Stimulated activated CD4-positive, alpha-beta T cell treated with anti-CD3 and anti-CD28 coated beads, Interleukin-1b, Interleukin-23, amount 100 ng/mL, for 1 hour (primary cell): ENCODE measurements at places on chromosomes 1 and 21.

DNA sequence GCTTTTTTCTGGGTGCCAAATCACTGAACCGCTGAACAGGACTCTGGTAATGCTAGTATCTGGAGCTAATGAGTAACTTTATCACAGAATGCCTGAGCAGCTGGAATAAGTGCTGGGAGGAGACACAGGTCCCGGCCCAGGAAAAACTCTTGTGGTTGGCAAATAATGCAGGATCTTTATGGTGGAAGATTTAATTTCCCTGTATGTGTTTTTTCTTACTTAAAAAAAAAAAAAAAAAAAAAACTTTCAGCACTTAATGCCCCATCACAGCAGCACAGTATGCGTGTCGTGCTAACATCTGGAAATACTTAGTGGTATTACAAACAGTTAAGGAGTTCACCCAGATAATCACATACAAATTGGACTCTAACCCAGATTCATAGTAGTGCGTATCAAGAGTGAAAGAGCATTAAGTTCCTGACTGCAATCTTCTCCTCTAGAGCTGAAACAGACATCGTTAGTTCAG lies 220.7 kb downstream of the TOMM20 start:
- no peak for DNase-seq

- no peak for DNase-seq
Measured at GRCh38 chr1:19799230-19800075, at the start of gene TMCO4. Gene TMCO4 (minus strand): TSS chr1:19799916. CDS start chr1:19780758, 19,158 bp downstream.

DNA sequence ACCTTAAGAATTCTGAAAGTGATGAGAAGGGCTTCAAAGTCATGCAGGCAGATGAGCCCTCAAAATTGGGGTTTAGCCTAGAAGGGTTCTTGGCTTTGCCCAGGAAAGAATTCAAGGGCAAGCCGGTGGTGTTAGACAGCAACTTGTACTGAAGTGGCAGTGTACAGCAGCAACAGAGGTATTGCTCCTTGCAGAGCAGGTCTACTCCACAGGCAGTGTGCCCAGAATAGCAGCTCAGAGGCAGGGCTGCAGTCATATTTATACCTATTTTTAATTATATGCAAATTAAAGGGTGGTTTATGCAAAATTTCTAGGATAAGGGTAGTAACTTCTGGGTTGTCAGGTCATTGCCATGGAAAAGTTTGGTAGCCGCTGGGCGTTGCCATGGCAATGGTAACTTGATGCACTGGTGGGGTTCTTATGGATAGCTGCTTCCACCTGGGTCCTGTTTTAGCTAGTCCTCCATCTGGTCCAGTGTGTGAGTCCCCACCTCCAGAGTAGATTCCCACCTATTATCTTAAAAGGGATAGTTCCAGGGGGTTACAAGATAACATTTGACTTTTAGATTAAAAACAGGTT lies 57.9 kb upstream of the CR2 start:
- DNase-seq: no peak

DNA sequence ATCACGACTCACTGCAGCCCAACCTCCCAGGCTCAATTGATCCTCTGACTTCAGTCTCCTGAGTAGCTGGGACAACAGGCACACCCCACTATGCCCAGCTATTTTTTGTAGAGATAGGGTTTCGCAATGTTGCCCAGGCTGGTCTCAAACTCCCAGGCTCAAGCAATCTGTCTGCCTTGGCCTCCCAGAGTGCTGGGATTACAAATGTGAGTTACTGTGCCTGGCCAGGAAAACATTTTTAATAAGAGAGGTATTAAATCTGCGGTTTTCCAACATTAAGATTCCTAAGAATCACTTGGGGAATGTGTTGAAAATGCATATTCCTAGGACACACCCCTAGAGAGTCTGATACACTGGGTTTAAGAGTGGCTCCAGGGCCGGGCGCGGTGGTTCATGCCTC lies 8.7 kb downstream of the CSF1 start:
- DNase-seq: no peak
